ENCODE measurements at places on chromosomes 4 and X. TPM values are rescaled to one million over a fixed set of nuclear protein-coding genes. Genes with fewer than 3 reads are reported as not detected.

GRCh38 chr4:112069110-112069509 is 76.1 kb upstream of the FAM241A start:
- H3K4me3 ChIP-seq: no peak overlapping the region
- peaks cover 18% of the 10 kb centered on the region for H3K36me3 ChIP-seq
- peaks cover 10% of the 10 kb centered on the region for H3K4me1 ChIP-seq
- H3K27me3 ChIP-seq: no peaks in the 10 kb centered on the region

GRCh38 chrX:72207366-72207765 is 25.8 kb downstream of the PIN4 start:
- peaks cover 36% of the 10 kb centered on the region for H3K36me3 ChIP-seq
- DNase-seq: no peak
- H3K27me3 ChIP-seq: no peaks in the 10 kb centered on the region

- DNase-seq: no peak
- H3K4me3 ChIP-seq: no peak overlapping the region
- H3K27me3 ChIP-seq: no peaks in the 10 kb centered on the region
- peaks cover 6% of the 10 kb centered on the region for H3K36me3 ChIP-seq
- peaks cover 10% of the 10 kb centered on the region for H3K4me1 ChIP-seq
These were observed 50.8 kb upstream of the FBXW7 start for GRCh38 chr4:152586668-152587067.

GRCh38 chrX:9466736-9467135 is 1.9 kb downstream of the TBL1X start:
- peaks cover 15% of the 10 kb centered on the region for H3K27me3 ChIP-seq
- H3K4me3 ChIP-seq: peak overlapping the region; percentile 70
- no peak for DNase-seq
- no peaks in the 10 kb centered on the region for H3K36me3 ChIP-seq
- H3K4me1 ChIP-seq: peaks cover 37% of the 10 kb centered on the region

DNA sequence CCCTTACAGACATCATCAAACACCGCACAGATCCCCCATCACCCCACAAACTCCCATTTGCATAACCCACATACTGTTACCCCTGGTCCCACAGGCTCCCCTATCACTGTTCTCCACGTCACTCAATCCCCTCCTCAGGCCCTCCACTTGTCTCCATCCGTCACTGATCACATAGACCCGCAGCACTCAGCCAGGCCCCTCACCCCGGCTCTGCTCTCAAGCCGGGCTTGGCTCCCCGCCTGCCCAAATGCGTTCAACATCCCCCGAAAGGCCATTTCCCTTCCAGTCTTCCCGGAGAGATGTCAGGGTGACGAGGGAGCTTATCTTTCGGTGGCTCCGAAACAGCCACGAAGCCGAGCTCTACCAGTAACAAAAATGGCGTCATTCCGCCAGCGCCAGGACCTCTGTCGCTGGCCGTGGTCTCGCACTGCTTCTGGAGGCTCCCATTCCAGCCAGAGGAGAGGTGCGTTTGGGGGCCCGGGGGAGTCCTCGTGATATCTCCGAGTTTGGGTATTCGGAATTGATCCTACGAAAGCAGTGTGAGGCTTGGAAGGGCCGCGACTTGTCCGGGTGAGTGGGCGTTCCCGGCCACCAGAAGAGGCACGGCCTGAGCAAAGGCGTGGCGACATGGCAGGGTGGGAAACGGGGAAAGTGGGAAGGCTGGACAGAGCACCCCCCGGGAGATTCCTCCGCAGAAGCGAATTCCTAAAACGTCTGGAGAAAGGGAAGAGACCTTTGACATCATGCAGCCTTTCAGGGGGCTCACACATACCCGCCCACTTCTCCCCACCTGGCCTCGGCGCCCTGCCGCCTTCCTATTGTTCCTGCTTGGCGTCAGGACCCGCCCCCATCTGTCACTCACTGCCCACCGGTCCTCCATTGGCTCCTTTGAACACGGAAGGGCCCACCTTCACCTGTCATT is at the start of gene ZNF630:
ZNF630 (minus strand) TSS at position 577 of the 922 bp plus-strand sequence. CDS start 4,754 bp downstream, outside the sequence.
- DNase-seq: peak; percentile 76
- H3K4me3 ChIP-seq: peak within 1 kb of the TSS; percentile 91
- no peaks in the 10 kb centered on the region for H3K27me3 ChIP-seq
- peaks cover 11% of the 10 kb centered on the region for H3K4me1 ChIP-seq
- peak within 1 kb of the TSS; percentile 67 for H3K27ac ChIP-seq
- no peaks in the 10 kb centered on the region for H3K36me3 ChIP-seq

GRCh38 chr4:11687727-11688126 is 259.0 kb upstream of the HS3ST1 start:
- H3K36me3 ChIP-seq: peaks cover 26% of the 10 kb centered on the region
- no peak for DNase-seq

- peak overlapping the region; percentile 52 for H3K27ac ChIP-seq
- no peak for DNase-seq
- no peaks in the 10 kb centered on the region for H3K27me3 ChIP-seq
- H3K36me3 ChIP-seq: 0 out of 2 replicates have a peak, but pooled peaks cover 2% of the 10 kb centered on the region
- H3K4me3 ChIP-seq: peak overlapping the region; percentile 86
These were observed 689 bp downstream of the METAP1 start for GRCh38 chr4:98996056-98996764.

DNA sequence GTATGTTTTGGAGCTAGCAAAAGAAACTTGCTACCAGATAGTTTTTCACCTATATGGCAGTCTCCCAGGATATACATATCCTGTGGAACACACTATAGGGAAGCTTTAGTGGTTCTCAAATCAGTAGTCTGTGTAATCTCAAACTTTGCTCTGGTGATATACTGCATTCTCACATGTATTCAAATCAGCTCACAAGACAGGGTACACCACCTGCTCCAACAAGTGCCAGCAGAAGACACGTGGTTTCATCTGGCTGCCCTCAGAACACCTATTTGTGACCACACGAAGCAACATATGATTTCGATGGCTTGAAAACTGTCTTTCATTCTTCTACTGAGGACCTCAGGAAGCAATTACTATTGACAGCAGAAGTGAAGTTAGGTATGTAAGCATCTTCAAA is 37.7 kb downstream of the BCLAF3 start:
- no peak overlapping the region for H3K27ac ChIP-seq
- no peak overlapping the region for H3K4me3 ChIP-seq
- peaks cover 7% of the 10 kb centered on the region for H3K36me3 ChIP-seq
- H3K4me1 ChIP-seq: no peaks in the 10 kb centered on the region

GRCh38 chr4:114911111-114911510 is 202.3 kb downstream of the NDST4 start:
- H3K36me3 ChIP-seq: no peaks in the 10 kb centered on the region
- H3K4me3 ChIP-seq: no peak overlapping the region
- no peaks in the 10 kb centered on the region for H3K27me3 ChIP-seq
- no peaks in the 10 kb centered on the region for H3K4me1 ChIP-seq

DNA sequence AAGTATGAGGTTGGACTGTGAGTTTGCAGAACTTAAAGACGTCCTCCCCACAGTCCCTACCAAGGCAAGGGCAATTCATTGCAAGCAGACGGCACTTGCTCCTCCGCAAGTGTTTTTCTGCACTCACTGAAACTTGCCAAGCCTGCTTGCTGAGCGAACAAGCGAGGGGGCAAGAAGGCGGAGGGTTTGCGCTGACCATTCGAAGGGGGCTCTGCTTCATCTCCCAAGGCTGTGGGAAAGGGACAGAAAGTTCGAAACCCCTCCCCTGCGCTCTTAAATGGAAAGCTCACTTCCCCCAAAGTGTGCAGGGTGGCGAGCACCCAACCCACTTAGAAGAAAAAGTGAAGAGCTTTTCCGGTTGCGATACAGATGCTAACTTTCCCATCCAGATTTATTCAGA is 1.4 kb downstream of the MID1 start:
- peaks cover 61% of the 10 kb centered on the region for H3K4me1 ChIP-seq
- DNase-seq: no peak
- H3K36me3 ChIP-seq: no peaks in the 10 kb centered on the region
- H3K27me3 ChIP-seq: no peaks in the 10 kb centered on the region
- H3K4me3 ChIP-seq: peak overlapping the region; percentile 97

DNA sequence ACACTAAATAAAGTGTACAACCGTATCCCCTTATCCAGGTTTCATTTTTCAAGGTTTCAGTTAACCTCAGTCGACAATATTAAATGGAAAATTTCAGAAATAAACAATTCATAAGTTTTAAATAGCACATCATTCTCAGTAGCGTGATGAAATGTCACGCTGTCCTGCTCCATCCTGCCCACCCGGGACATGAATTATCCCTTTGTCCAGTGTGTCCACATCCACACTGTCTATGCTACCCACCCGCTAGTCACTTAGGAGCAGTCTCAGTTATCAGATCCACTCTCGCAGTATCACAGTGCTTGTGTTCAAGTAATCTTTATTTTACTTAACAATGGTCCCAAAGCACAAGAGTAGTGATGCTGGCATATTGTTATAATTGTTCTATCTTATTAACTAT is 54.7 kb downstream of the FRYL start:
- no peak overlapping the region for H3K27ac ChIP-seq
- H3K4me3 ChIP-seq: no peak overlapping the region
- H3K4me1 ChIP-seq: peaks cover 55% of the 10 kb centered on the region
- H3K36me3 ChIP-seq: no peaks in the 10 kb centered on the region

DNA sequence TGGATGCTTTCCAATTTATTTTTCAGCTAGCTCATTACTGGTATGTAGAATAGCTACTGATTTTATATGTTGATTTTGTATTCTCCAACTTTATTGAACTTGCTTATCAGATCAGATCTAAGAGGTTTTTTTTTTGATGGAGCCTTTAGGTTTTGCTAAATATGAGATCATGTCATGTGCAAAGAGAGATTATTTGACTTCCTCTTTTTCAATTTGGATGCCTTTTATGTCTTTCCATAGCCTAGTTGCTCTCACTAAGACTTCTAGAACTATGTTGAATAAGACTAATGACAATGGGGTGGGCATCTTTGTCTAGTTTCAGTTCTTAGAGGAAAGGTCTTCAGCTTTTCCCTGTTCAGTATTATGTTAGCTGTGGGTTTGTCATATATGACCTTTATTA is 11.7 kb downstream of the MAGEE1 start:
- no peaks in the 10 kb centered on the region for H3K36me3 ChIP-seq
- no peak overlapping the region for H3K4me3 ChIP-seq
- no peak for DNase-seq
- H3K27ac ChIP-seq: no peak overlapping the region
- H3K4me1 ChIP-seq: peaks cover 9% of the 10 kb centered on the region

The SCML2 gene
- 12.8 TPM for total RNA-seq

The SH3RF1 gene
- total RNA-seq: 13.2 TPM

The ANOS1 gene
- total RNA-seq: 27.3 TPM

The SERPINA7 gene
- not detected for total RNA-seq

The EOLA2 gene
- total RNA-seq: 41.2 TPM

The NHSL2 gene
- 8.1 TPM for total RNA-seq

The CACNA1F gene
- total RNA-seq: 2.7 TPM

The RTL3 gene
- total RNA-seq: not detected

The LPAR4 gene
- total RNA-seq: 7.8 TPM

The RPL36A gene
- 429 TPM for total RNA-seq

The IL2 gene
- 0.64 TPM for total RNA-seq

The PIGA gene
- total RNA-seq: 10.6 TPM

The NR3C2 gene
- total RNA-seq: 2.8 TPM

Measured in WTC11 (cell line).